Stimulated activated CD8-positive, alpha-beta memory T cell treated with anti-CD3 and anti-CD28 coated beads, Interleukin-4, amount 100 ng/mL, for 1 hour (primary cell): ENCODE measurements at places on chromosomes 4 and X.

GRCh38 chrX:29042341-29042740 lies 455.1 kb downstream of the IL1RAPL1 start:
- DNase-seq, result no peak

DNA sequence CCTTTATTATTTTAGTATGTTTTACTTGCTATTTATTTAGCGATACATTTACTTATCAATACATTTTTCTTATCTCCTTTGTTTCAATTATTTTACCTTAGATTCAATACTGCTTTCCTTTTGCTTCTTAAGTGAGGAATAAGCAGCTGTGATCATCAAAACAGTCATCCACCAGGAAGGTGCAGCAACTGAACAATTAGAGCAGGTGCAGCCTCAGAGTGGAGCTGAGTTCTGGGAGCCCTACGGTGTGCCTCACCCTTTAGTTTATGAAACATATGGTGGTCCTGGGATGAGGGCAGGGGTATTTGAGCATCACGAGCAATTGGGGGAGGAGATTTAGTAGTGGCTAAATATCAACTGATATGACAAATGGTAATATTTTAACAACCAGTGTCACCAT lies 111.0 kb downstream of the FRYL start:
- DNase-seq, result no peak

GRCh38 chr4:95061220-95061619 lies 303.5 kb downstream of the BMPR1B start:
- DNase-seq, result no peak

GRCh38 chrX:17411205-17411604 lies 36.2 kb downstream of the NHS start:
- DNase-seq, result no peak

- no peak for DNase-seq
Measured at GRCh38 chrX:48972220-48973164, 848 bp upstream of the KCND1 start.

DNA sequence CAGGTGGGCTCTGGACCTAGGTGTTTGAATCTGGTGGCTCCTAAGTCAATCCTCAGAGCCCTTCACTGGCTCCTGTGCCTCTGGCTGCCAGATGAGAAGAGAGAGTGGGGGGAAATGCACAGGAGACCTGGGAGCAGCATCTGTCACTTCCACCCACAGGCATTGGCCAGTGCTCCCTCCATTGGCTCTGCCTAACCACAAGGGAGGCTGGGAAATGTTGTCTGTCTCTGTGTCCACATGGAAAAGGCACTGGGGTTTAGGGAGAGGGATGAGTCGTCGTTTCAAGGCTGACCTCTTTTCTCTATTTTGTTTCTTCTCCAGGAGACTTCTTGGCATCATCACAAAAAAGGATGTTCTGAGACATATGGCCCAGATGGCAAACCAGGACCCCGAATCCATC lies 76.4 kb downstream of the CLCN4 start:
- no peak for DNase-seq

DNA sequence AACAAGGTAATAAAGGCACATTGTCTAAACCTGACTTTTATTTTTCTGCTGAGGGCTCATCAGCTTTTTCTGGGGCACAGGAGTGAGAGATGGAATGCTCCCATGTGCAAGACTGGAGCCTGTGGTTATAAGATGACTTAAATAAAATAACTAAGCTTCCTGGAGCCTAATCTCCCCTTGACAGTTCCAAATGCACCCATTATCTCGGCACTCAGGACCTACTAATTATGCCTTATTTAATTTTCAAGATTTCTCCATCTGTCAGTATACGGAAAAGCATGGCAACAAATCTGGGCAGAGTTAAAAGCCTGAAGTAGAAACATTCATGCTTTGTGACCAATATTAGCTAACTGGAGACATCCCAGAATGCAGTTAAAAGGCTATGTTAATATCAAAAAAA lies 416.7 kb upstream of the TEX13C start:
- no peak for DNase-seq

- DNase-seq, result no peak
Measured at GRCh38 chr4:81470456-81471297, 1.0 kb downstream of the RASGEF1B start.

DNA sequence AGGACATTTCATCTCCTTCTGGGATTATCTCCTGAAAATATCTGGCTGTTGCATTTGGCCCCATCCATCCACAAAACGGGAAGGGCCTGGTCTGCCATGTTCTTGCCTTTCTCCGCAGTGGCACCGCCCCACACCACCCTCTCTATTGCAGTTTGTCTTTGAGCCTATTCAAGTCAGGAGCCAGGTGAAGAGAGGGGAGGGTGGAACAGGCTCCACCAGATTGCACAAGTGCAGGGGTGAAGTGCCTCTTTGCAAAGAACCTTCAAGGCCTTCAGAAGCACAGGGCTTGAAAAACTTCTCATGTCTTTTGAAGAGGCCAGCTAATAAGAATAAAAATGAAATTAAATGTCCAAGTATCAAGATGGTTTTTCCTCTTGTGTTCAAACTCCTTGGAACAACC lies 28.7 kb downstream of the RS1 start:
- no peak for DNase-seq

DNA sequence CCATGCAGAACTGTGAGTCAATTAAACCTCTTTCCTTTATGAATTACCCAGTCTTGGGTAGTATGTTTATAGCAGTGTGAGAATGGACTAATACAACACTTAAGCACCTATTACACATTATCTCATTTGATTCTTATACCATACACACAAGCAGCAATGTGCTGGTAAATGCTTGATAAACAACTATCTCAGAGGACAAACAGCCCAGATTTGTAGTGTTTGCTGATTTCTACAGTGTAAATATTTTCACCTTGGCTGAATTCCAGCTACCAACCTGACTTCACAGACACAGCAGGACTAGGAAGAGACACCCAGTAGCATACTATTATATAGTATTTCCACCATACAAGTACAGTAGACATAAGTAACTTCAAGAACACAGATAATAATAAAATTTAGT lies 406.5 kb upstream of the CNKSR2 start:
- DNase-seq, result no peak

GRCh38 chr4:36332782-36333131 lies 51.3 kb downstream of the DTHD1 start:
- no peak for DNase-seq

DNA sequence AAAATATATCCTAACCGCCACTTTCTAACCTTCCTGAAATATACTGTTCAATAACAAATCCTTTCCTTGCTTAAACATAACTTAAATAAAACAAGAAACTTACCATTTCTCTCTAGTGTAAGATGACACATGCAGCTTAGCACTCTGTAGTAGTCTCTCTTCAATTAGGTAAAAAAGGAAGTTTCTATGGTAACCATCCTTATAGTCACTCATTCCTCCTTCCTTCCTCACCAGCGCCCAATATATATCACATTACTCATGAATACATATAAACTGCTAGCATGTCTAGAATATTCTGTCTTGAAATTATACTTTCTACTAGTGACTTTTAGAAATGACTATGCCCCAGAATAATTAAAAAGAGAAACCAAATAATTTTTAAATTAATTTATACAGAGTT lies 112.2 kb downstream of the SNCA start:
- no peak for DNase-seq

GRCh38 chr4:91089178-91089577 lies 962.0 kb downstream of the CCSER1 start:
- no peak for DNase-seq

GRCh38 chr4:146472404-146472803 lies 49.3 kb downstream of the SLC10A7 start:
- DNase-seq, result no peak

GRCh38 chr4:99234331-99235010 lies 15.4 kb upstream of the ADH6 start:
- no peak for DNase-seq

GRCh38 chr4:43394976-43395375 lies 502.5 kb downstream of the GRXCR1 start:
- DNase-seq, result no peak

GRCh38 chr4:20273793-20274192 lies 22.1 kb downstream of the SLIT2 start:
- DNase-seq, result no peak

- DNase-seq, result no peak
Measured at GRCh38 chrX:8849945-8850344, 48.8 kb upstream of the FAM9A start.
